ENCODE measurements at places on chromosomes 7 and 10. TPM values are rescaled to one million over a fixed set of nuclear protein-coding genes. Genes with fewer than 3 reads are reported as not detected.
A peak's percentile ranks its signal among the peaks of the same experiment; 100 is the strongest.

The FBXL13 gene
- 0.71 TPM for total RNA-seq

The HOXA10 gene
- total RNA-seq, result 21.2 TPM

The GNAT3 gene
- total RNA-seq, result not detected

- H3K27me3 ChIP-seq, result no peaks in the 10 kb centered on the region
- no peak overlapping the region for H3K27ac ChIP-seq
- no peak overlapping the region for H3K4me3 ChIP-seq
- no peak for DNase-seq
Measured at GRCh38 chr10:118516716-118517115, 78.7 kb downstream of the PRLHR start.

- H3K27ac ChIP-seq, result no peak overlapping the region
- no peak overlapping the region for H3K4me3 ChIP-seq
- no peak for DNase-seq
- no peaks in the 10 kb centered on the region for H3K27me3 ChIP-seq
Measured at GRCh38 chr10:75950997-75951589, 519.7 kb downstream of the LRMDA start.

DNA sequence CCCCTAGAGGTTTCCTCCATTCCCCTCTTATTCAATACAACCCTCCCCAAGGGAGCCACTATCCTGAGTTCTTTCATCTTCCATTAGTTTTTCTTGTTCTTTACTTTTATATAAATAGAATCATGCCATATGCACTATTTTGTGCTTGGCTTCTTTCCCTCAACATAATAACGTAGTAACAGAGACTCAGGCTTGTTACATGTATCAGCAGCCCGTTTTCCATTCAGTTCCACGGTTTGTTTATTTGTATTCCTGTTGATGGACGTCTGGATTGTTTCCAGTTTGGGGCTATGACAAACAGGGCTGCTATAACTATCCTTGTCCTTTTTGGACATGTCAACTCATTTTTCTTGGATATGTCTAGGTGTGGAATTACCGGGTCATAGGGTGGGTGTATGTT, 264.4 kb upstream of the MKI67 start:
- no peaks in the 10 kb centered on the region for H3K36me3 ChIP-seq
- H3K27ac ChIP-seq, result no peak overlapping the region
- peak; percentile 17 for DNase-seq
- H3K4me3 ChIP-seq, result no peak overlapping the region
- H3K4me1 ChIP-seq, result peaks cover 5% of the 10 kb centered on the region

DNA sequence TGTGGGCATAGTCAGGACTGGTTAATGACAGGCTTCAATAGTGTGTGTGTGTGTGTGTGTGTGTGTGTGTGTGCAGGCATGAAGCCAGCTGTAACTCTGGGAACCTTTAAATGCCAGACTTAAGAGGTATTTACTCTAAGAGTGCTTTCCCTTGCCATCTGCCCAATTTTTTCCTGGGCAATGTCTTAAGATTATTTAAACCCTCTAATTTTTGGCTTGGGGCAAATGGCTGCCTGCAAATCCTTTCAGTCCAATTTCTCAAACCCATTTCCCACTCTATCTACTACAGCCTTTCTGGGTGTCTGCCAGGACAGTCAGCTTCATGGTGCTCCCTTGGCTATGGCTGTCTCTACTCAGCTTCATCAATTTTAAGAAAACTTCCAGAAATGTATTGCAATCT, 62.6 kb upstream of the C1GALT1 start:
- no peaks in the 10 kb centered on the region for H3K4me1 ChIP-seq
- no peaks in the 10 kb centered on the region for H3K36me3 ChIP-seq

GRCh38 chr7:27134392-27134791, 3.8 kb upstream of the HOXA4 start:
- DNase-seq, result peak; percentile 89
- H3K4me3 ChIP-seq, result no peak overlapping the region
- H3K4me1 ChIP-seq, result peaks cover 48% of the 10 kb centered on the region

- H3K4me3 ChIP-seq, result no peak overlapping the region
- no peaks in the 10 kb centered on the region for H3K36me3 ChIP-seq
- no peaks in the 10 kb centered on the region for H3K27me3 ChIP-seq
- H3K27ac ChIP-seq, result no peak overlapping the region
- no peaks in the 10 kb centered on the region for H3K4me1 ChIP-seq
Measured at GRCh38 chr7:121744319-121744718, 128.6 kb upstream of the PTPRZ1 start.

DNA sequence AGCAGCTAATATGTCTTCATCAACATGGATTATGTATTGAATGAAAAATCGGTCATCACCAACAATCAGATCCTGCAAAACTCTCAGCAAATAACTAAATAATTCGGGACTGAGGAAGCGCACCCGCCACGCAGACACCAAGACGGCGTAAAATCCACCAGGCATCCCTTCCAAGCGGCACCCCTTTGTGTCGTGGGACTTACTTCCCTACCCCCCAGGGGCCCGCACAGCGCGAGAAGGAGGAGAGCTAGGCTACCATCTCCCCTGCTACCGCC, 721 bp downstream of the ARL3 start:
- peak overlapping the region; percentile 97 for H3K27ac ChIP-seq
- H3K4me3 ChIP-seq, result peak overlapping the region; percentile 95
- no peaks in the 10 kb centered on the region for H3K27me3 ChIP-seq

- DNase-seq, result no peak
- no peaks in the 10 kb centered on the region for H3K36me3 ChIP-seq
- no peak overlapping the region for H3K27ac ChIP-seq
- H3K4me3 ChIP-seq, result no peak overlapping the region
- no peaks in the 10 kb centered on the region for H3K27me3 ChIP-seq
Measured at GRCh38 chr10:110442746-110443145, 55.0 kb upstream of the DUSP5 start.

The MYL7 gene
- total RNA-seq, result 13.0 TPM

DNA sequence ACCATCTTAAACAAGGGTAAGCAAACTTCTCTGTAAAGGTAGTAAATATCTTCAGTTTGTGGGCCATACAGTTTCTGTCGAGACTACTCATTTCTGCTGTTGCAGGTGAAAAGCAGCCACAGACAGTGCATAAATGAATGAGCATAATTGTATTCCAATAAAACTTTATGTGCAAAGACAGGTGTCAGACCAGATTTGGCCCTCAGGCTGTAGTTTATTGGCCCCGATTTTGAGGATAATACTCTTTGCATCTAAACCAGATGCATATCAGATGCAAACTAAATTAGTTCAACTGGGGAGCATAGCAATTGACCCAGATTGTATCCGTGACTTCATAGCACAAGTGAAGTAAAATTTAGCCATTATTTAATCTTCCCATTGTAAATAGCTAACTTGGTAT, 70.0 kb downstream of the SNX10 start:
- H3K27me3 ChIP-seq, result no peaks in the 10 kb centered on the region
- no peaks in the 10 kb centered on the region for H3K4me1 ChIP-seq
- H3K4me3 ChIP-seq, result no peak overlapping the region

GRCh38 chr10:89337484-89337883, 9.7 kb downstream of the IFIT3 start:
- no peak overlapping the region for H3K4me3 ChIP-seq
- no peaks in the 10 kb centered on the region for H3K27me3 ChIP-seq
- H3K27ac ChIP-seq, result no peak overlapping the region
- peaks cover 28% of the 10 kb centered on the region for H3K36me3 ChIP-seq

DNA sequence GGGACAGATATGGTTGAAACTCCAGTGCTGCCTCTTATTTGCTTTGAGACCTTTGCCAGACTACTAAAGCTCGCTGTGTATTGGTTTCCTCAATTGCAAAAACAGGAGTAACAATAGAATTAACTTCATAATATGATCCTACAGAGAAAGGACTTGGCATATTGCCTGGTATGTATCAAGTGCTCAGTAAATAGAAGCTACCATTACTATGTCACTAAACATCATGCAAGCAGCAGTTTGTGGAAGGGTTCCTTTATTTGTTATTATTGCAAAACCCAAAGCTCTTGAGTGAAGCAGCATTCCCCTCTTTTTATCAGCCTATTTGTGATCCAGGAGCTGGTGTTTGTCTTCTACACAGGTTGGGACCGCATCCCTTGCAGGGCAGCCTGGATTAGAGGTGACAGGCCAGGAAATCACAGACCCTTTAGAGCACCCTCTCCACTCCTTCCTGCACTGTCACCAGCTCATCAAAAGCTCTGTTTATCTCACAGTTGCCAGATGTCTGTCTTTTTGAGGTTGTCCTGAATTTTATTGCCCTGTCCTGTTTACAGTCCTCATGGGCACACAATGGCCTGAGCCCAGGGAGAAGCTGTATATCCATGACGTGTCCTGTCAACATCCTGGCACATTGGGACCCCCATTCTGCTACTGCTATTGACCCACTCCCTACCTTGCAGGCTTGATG, 121.5 kb downstream of the SNX10 start:
- no peak for DNase-seq
- H3K27ac ChIP-seq, result no peak overlapping the region
- no peaks in the 10 kb centered on the region for H3K4me1 ChIP-seq
- no peaks in the 10 kb centered on the region for H3K36me3 ChIP-seq
- no peaks in the 10 kb centered on the region for H3K27me3 ChIP-seq
- no peak overlapping the region for H3K4me3 ChIP-seq

The PAX2 gene
- total RNA-seq, result not detected

The GIMAP8 gene
- total RNA-seq, result 4.9 TPM

GRCh38 chr7:26135551-26135950, 16.4 kb upstream of the NFE2L3 start:
- H3K4me3 ChIP-seq, result no peak overlapping the region
- no peaks in the 10 kb centered on the region for H3K4me1 ChIP-seq
- no peaks in the 10 kb centered on the region for H3K27me3 ChIP-seq
- no peak overlapping the region for H3K27ac ChIP-seq
- H3K36me3 ChIP-seq, result no peaks in the 10 kb centered on the region

DNA sequence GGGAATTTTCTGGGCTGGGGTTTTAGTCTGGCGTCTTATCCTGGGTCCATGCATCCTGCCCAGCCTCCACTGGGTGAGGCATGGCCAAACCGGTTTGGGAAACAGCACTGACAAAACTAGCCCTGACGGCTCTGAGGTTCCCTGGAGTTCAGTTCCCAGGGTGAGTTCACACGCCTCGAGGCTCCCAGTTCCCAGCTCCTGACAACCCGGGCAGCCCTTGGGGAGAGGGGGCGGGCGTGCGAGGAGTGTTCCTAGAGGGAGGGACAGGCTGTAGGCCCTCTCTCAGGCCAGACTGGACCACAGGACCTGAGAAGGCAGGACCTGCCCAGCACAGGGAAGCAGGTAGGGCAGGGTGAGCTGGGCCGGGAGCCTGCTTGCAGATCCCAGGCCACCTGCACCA, 82.3 kb upstream of the PPIF start:
- no peak for DNase-seq
- H3K36me3 ChIP-seq, result peaks cover 2% of the 10 kb centered on the region
- H3K27me3 ChIP-seq, result no peaks in the 10 kb centered on the region
- H3K4me1 ChIP-seq, result peaks cover 51% of the 10 kb centered on the region

DNA sequence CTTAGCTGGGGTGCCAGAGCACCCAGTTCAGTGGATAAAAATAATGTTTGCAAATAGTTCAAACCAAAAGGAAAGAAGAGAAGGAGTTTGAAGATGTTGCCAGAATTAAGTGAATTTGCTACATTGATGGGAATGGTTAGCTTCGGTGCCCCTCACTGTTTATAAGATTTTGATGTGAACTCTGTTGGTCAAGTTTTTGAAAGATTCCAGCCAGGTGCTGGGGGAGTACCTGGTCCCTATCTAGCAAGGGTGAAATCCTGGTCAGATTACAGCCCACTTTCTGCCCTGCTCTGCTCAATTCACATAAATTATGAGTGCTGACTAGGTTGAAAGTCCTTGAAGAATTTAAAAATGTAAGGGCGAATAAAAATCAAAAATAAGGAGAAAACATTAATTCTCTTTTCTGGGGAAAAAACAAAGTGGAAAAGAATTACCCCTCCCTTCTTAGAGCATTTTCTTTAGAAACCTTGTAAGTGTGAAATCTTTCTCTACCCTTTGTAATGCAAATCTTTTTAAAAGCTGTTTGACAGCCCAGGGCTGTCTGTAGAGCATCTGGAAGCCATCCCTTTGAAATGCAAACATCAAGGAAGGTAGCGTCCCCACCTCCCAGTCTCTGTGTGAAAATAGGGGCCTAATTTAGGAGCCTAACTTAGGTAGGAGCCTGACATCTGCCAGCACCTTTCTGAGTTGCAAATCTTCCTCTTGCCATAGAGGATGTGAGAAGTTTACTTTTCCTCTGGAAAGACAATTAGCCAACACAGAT, 1.4 kb upstream of the GIMAP5 start:
- no peak overlapping the region for H3K27ac ChIP-seq
- no peak for DNase-seq
- H3K4me3 ChIP-seq, result no peak overlapping the region
- peaks cover 11% of the 10 kb centered on the region for H3K27me3 ChIP-seq
- H3K36me3 ChIP-seq, result no peaks in the 10 kb centered on the region
- peaks cover 3% of the 10 kb centered on the region for H3K4me1 ChIP-seq

All from muscle of leg (tissue), 16 donors.